ENCODE measurements at places on chromosomes 13 and 19.

GRCh38 chr13:105406551-105406950 is 1128.9 kb downstream of the EFNB2 start:
- no peak for DNase-seq

- no peak for DNase-seq
Observed at GRCh38 chr13:45607931-45608330, 7.6 kb downstream of the ERICH6B start.

DNA sequence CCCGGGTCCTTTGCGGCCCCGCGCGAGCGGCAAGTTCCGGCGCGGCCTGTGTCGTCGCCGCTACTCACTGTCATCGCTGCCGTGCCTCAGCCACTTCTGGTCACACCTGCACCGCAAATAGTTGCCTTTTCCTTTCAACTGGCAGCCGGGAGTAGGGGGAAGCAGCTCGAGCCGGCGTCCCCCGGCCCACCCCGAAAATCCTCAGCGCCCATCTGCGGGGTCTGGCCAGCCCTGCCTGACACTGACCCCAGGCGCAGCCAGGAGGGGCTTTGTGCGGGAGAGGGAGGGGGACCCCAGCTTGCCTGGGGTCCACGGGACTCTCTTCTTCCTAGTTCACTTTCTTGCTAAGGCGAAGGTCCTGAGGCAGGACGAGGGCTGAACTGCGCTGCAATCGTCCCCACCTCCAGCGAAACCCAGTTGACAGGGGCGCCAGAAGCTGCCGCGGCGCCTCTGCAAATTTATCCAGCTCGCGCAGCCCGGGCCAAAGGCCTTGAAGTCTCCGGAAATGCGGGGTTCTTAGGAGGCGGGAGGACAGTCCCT is 1.7 kb downstream of the PDX1 start:
- peak; percentile 48 for DNase-seq

DNA sequence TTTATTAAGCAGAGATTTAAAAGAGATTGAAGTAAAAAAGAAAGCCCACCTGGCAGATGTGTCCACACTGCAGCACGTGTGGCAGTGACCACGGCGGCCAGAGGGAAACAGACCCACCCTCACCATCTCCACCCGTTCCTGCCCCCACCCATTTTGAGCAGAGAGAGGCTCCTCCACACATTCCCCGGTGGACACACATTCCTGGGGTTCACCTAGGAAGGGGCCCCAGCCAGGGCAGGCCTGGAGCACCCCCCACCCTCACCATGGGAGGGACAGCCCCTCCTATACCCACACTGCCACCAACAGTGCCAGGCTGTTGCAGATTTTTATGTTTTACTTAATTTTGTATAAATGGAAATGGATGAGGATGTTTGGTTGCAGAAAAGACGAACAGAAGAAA is 54.9 kb downstream of the SLC7A9 start:
- DNase-seq = no peak

GRCh38 chr13:48975101-48975855 is 434 bp upstream of the FNDC3A start:
- peak; percentile 44 for DNase-seq

DNA sequence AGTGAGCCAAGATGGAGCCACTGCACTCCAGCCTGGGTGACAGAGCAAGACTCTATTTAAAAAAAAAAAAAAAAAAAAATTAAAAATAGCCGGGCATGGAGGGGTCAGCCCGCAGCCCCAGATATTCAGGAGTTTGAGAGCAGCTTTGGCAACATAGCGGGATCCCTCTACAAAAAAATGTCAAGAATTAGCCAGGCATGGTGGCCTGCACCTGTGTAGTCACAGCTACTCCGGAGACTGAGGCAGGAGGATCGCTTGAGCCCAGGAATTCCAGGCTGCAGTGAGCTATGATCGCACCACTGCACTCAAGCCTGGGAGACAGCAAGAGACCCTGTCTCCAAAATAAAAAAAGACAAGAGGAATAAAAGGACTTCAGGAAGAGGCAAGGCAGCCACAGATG is 716 bp downstream of the AP1M2 start:
- DNase-seq = no peak

GRCh38 chr13:20465218-20465879 is 60.3 kb downstream of the CRYL1 start:
- no peak for DNase-seq

DNA sequence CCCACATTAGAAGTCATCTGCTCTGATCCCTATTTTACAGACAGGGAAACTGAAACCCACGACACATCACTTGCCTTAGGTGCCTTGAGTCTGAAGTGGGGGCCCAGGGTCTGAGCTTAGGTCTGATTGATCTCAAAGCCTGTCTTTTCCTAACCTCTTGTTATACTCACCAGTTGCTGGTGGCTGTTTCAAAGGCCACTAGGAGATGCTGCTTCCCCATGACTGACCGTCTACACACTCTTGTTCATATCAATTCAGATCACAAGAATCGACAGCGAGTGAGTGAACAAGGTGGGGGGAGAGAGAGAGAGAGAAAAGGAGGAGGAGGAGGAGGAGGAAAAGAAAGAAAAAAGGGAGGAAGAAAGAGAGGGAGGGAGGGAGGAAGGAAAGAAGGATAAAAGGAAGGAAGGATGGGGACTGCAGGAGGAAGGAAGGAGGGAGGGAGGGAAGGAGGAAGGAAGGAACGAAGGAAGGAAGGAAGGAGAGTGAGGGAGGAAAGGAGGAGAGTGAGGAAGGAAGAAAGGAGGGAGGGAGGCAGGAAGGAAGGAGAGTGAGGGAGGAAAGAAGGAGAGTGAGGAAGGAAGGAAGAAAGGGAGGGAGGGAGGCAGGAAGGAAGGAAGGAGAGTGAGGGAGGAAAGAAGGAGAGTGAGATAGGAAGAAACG is 3.3 kb downstream of the OR10H1 start:
- DNase-seq = no peak

DNA sequence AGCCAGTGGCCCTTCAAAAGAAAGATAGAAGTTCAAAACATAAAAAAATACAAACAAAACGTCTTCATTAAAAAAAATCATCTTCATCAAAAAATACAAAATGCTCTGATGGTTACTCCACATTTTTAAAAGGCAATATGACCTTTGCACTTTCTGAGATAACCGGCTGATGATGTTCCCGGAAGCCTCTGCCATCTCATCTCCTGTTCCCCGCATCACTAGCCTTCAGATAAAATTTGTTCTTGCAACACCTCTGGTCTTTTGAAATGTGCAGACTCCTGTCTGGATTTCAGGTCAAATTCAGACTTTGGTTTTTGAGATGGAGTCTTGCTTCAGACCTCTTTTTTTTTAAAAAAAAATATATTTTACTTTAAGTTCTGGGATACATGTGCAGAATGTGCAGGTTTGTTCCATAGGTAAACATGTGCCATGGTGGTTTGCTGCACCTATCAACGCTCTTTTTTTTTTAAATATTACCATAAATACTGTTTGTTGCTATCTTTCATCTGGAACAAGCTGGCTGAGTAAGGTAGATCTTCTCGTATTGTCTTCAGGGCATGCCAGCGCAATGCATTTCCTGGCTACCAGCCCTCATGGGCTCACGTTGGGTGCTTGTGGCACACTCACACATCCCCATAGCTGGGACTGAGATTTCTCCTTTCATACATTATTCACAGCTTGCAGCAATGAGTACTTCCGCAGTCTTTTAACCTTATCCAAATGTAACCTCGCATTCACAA is 418.9 kb upstream of the ARGLU1 start:
- DNase-seq = no peak

GRCh38 chr13:70520275-70521036 is 412.2 kb upstream of the KLHL1 start:
- no peak for DNase-seq

- DNase-seq = no peak
Observed at GRCh38 chr13:49497272-49497671, 1.5 kb downstream of the PHF11 start.

- DNase-seq = no peak
Observed at GRCh38 chr19:3252650-3253049, 28.2 kb downstream of the CELF5 start.

DNA sequence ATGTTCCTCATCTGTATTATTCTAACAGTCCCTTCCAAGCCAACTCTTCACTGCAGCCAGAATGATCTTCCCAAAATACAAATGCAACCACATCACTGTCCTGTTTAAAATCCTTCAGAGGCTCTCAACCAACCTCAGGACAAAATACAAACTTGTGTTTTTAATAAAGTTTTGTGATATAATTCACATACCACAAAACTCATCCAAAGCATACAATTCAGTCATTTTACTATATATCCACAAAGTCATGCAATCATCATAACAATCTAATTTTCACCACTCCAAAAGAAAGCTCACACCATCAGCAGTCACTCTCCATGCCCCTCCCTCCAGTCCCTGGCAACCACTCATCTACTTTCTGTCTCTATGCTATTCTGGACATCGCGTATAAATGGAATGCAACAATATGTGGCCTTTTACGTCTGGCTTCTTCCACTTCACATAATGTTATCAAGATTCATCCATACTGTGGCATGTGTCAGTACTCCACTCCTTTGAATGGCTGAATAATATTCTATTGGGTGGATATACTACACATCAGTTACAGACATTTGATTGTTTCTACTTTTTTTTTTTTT is 81.7 kb upstream of the DOCK9 start:
- no peak for DNase-seq

DNA sequence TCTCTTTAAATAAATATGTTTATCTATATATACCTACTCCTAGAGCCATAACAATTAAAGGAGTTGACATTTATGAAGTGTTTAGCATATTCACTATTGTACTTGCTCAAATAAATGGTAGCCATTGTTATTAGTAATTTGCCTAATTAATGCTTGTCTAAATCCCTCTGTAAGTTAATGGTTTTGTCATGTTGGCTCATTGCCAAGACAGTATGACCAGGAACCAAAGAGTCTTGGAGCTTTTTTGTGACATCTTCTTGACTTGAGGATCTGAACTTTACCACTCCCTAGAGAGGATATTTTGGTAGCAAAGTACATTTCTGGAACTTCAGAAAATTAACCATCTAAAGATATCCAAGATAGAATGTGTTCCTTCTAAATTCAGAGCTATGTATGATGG is 15.5 kb downstream of the FRY start:
- no peak for DNase-seq

DNA sequence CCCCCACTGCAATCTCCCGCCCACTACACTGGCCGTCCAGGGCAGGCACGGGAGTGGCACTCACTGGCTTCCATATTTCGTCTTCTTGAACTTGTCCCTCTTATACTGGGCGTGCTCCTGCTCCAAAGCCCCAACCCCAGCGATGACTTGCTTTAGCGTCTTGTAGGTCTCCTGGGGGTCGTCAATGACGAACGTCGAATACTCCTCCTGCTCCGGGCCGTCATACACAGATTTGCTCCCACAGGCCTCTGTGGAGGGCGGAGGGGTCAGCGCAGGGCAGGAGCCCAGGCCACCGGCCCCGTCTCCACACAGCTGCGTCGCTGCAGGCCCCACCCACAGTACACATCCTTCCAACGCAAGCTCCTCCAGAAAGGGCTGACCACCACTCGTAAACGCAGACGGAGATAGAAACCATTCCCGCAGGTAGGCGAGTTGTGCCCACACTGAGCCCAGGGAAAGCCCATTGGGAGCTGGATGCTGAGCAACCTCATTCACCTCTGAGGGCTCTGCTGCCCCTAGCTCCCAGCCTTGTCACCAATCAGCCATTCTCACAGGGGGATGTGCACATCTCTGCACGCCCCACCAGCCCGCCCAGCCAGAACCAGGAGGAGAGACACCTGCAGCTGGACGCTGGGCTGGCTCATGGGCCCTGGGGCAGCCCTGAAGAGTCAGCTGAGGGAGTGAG is 7.9 kb upstream of the C13orf46 start:
- no peak for DNase-seq

GRCh38 chr13:99144306-99144705 is 56.3 kb upstream of the UBAC2 start:
- DNase-seq = no peak

Measured in stimulated activated naive CD8-positive, alpha-beta T cell treated with anti-CD3 and anti-CD28 coated beads, Interleukin-15, amount 100 ng/mL, for 72 hours (primary cell).